ENCODE measurements at places on chromosomes 5 and 9.
A peak's percentile ranks its signal among the peaks of the same experiment; 100 is the strongest.

GRCh38 chr9:131728961-131729360 lies 10.9 kb downstream of the RAPGEF1 start:
- DNase-seq: no peak

GRCh38 chr9:18969128-18969527 lies 63.9 kb downstream of the SAXO1 start:
- DNase-seq: no peak

DNA sequence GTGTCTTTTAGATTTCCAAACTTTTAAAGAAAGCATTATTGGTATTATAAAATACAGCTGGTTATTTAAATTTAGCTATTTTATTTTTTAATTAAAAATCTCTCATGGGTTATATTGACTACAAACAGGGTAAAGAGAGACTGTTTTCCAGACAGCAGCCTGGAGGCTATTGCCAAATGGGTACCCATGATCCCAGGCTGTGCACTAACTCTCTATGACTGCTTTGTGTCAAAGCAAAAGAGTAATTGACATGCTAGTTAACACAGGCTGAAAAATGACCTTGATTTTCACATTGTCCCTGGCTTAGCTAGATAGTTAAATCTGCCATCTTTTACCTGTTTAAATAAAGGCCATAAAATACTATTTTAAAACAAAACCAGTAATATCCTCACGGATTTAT lies 589.7 kb downstream of the ANXA1 start:
- DNase-seq: no peak

GRCh38 chr5:142219146-142219545 lies 105.7 kb downstream of the SPRY4 start:
- no peak for DNase-seq

DNA sequence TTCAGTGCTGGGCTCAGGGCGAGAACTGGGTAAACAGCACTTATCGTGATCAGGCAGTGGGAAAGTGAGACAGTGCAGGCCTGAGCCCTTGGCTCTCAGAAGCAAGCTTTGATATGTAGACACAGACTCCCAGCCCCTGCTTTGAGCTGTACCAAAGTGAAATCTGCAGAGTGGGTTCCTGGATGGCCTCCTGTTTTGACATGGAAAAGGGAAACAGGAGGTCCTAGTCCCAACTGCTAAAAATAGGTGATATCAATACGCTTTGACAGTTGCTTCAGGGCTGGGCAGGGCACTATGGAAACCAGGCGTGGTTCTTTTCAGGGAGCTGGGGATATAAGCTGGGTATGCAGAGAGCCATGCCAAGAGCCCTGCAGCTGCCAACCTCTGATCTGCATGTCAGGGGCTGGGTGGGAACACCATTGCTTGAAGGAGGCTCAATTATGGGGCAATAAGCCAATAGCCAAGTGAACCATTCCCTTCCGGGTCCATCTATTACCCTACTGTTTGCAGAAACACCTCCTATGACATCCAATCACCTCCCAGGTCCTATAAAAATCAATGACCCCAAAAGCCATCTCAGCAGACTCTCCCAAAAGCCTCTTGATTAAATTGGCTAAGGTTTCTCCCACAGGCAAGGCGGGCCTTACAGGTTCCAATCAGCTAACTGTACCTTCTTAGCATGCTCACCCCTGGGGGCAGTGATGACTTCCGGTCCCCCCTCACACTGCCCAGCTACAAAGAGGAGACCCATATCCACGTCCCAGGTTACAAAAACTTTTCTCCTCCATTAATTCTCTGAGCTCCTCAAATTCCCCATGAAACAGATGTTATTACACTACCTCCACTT lies 45.8 kb downstream of the EPB41L4B start:
- no peak for DNase-seq

DNA sequence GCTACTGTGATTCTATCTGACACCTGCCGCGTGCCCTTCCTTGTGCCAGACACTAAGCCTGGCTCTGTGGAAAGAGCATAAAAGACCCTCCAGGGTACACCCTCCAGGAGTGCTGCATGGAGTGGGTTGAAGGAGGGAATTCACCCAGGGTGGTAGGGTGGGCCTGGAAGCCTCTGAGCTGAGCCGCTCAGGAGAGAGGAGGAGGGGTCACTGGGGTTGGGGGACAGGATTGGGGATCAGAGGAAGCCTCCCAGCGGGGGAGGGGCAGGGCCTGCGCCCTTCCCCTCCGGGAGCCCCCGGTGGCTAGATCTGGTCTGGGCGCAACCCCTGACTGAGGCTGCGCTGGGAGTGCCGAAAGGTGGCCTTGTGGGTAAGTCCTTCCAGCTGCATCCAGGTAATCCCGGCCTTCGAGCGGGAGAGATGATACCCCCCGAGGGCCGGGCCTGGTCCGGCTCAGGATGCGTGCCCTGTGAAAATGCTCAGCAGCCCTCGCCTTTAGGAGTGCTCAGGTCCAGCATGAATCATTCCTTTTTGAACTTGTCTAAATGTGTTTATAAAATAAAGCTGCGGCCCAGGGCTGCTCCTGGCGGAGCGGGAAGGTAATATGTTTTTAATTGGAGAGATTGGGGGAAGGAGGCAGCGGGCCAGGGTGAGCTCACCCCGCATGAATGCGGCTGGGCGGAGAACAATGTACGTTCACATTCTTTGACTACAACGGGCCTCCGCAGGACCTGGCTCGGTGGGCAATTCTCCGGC lies 118.1 kb upstream of the SMIM23 start:
- no peak for DNase-seq

DNA sequence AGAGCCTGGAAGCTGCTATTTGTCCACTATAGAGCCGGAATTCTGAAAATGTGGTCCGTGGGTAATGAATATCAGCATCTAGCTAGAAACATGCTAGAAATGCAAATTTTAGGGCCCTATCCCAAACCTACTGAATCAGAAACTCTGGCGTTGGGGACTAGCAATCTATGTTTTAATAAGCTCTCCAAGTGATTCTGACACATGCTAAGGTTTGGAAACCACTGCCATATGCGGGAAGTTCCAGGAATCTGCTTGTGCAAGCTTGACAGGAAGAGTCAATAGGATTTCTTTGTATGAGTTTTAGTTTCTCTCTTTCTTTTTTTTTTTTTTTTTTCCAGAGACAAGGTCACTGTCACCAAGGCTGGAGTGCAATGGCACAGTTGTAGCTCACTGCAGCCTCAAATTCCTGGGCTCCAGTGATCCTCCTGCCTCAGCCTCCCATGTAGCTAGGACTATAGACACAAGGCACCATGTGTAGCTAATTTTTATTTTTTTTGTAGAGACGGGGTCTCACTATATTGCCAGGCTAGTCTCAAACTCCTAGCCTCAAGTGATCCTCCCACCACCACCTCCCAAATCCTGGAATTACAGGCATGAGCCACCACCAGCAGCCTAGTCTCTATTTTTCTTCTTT lies 26.4 kb upstream of the CARNMT1 start:
- DNase-seq: no peak

- DNase-seq: no peak
Measured at GRCh38 chr5:77426670-77427069, 65.4 kb downstream of the WDR41 start.

DNA sequence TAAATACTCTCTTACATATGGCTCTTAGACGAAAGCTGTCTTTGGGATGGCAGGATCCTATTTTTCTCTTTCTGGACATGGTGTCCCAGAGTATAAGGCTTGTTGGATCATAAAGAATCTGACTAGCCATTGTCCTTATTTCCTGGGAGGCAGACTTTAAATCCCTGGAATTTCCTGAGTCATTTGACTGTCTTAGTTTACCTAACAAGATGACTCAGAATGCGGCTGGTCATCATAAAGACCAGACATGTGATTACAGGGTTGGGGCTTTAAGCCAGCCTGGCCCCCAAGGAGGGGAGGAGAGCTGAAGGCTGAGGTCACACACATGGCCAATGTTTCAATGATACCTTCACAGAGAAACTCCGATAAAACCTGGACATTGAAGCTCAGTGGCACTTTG lies 37.2 kb downstream of the FAM240B start:
- DNase-seq: no peak

DNA sequence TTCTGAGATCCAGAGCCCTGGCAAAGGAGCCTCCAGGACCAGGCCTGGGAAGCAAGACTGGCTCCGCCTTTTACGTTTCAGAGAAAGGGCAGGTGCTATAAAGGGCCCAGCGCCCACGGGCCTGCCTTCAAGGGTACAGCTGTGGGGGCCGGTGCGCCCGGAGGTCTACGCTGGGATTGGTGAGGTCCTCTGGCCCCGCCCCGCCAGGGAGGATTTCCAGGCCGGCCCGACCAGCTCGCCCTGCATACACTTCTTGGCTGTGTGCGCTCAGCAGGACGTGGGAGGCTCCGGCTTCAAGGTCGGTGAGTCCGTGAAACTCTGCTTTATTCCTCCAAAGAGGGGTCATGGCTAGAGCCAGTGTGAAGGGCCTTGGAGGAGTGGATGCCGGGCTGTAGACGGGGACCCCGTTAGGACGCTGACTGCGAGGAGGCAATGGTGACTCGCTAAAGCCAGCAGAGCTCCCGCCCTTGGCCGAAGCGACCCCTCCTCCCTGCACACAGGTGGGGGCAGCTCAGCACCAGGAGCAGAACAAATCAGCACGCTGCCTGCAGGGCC lies at the start of gene CKMT2:
CKMT2 (plus strand) TSS at position 243 of the 555 bp plus-strand sequence. CDS start 17,811 bp downstream, outside the sequence.
- no peak for DNase-seq

GRCh38 chr9:120434532-120434931 lies 145.4 kb downstream of the CDK5RAP2 start:
- no peak for DNase-seq

DNA sequence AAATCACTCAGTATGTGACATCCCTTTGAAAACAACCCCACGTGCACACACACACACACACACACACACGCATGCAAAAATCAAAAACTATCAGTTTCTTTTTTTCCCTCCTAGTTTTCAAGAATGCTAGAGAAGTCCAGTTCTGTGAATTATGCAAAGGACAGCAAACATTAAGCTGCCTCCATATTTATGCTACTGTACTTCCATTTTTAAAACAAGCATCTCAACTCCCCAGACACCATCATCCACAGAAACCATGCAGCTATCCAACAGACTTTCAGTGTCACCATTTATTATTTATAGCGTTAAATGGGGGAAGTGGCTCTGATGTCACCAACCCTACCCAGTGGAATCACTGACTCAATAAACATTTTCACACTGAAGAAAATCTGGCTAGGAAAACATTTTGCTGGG lies 1.6 kb downstream of the FBXW11 start:
- no peak for DNase-seq

- DNase-seq: no peak
Measured at GRCh38 chr5:180670586-180671359, 21.4 kb upstream of the FLT4 start.

- no peak for DNase-seq
Measured at GRCh38 chr9:130311408-130312140, 46.0 kb downstream of the HMCN2 start.

- DNase-seq: peak; percentile 78
Measured at GRCh38 chr5:150758531-150759333, at the start of gene DCTN4. Gene DCTN4 (minus strand): TSS chr5:150759017. CDS start chr5:150758993, 24 bp downstream.

DNA sequence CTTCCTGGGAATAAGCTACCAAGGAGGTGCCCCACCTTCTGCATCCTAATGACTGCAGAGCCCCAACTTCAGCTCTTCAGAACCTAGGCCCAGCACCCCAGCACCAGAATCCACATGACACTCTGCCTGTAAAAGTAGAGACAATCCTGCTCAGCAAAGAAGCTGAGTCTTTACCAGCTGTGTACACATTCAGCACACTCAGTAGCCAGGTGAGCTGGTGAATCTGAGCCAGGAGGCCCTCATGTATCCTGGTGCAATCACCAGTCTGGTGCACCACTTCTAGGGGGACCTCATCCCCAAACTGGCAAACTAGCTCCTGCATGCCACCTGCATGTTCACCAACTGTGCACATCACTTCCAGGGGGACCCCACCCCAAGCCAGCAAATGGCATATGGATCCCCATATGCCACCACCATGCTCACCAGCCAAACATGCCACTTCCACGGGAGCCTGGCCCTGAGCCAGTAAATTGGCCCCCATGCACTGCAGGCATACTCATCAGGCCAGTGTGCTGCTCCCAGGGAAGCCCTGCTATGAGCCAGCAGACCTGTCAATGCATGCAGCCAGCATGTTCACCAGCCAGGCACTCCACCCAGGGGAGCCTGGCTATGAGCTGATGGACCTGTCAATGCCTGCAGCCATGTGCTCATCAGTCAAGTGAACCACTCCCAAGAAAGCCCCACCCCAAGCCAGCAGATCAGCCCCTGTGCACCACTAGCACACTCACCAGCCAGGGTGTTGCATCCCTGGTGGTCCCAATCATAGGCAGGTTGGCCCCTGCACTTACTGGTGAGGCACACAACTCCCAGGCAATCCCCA lies 15.6 kb upstream of the BTNL9 start:
- no peak for DNase-seq

- DNase-seq: no peak
Measured at GRCh38 chr9:69195668-69196067, 21.6 kb downstream of the TJP2 start.

DNA sequence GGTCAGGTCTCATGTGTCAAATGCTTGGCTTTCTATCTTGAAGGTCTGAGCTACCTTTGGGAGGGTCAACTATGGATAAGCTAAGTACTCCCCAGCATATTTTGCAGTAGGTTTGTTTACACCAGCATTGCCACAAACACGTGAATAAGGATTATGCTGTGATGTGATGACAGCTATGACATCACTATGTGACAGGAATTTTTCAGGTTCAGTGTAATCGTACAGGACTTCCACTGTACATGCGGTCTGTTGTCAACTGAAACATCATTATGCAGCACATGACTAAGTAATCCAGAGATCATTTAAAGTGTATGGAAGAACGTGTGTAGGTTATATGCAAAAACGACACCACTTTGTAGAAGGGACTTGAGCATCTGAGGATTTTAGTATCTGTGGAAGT lies 104.0 kb downstream of the FSTL4 start:
- no peak for DNase-seq

DNA sequence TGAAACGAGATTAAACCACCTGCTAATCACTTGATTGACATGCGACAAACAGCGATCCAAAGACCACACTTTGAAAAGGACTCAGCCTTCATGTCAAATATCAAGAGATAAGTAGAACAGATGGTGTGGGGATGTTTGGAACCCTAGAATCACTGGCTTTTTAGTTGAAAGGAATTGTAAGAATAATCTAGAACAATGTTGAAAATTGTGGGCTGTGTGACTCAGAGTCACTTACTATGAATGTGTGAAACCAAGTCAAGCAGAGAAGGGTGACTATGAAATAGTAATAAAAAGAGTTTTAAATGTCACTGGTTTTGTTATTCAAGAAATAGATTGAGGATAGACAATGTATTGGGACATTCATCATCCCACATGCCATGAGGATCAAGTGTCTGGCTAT lies 14.1 kb upstream of the C1QTNF3 start:
- no peak for DNase-seq

DNA sequence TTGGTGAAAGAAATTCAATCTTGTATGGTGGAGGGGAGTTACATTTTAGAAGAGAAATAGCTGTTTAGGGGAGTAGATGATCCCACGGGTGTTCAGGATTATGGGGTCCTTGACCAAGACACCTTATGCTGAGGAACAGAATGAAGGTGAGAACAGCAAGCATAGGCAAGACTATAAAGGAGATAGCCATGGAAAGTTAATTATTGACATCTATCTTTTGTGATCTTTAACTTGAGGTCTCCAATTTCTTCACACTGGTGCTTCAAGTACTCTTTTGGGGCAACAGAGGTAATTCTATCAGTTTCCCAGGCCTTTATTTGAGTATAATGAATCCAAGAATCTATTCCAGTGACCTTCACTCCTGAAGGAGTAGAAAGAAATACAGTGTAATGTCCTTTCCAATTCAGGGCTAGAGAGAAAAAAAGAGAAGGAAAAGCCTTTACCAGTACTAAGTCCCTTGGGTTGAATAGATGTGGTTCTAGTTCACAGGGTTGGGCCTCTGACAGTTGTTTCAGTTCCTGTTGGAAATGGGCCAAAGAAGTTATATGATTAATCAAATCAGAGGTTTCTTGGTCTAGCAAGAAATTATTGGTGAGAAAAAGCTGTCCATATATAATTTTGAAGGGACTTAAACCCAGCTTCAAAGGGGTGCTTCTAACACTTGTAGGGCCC lies 2104.1 kb upstream of the ACO1 start:
- no peak for DNase-seq
